Caco-2 (cell line): ENCODE measurements at places on chromosomes 12 and 14.

DNA sequence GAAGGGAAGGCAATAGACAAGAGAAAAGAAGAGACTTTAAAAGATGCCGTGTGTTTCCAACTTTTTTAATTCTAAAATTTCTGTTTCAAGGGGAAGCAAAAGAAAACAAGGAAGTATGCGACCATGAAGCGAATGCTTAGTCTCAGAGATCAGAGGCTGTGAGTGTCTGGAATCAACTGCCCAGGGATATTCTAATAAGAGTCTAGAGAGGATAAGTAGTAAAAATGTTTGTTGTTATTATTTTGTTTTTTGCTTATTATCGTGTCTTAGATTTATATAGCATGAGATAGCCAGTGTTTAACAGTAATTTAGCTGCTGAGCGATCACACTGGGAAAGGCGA, 421 bp downstream of the FCF1 start:
- DNase-seq, result no peak

- DNase-seq, result no peak
These were observed 81.5 kb downstream of the DPF3 start for GRCh38 chr14:72812292-72812851.

DNA sequence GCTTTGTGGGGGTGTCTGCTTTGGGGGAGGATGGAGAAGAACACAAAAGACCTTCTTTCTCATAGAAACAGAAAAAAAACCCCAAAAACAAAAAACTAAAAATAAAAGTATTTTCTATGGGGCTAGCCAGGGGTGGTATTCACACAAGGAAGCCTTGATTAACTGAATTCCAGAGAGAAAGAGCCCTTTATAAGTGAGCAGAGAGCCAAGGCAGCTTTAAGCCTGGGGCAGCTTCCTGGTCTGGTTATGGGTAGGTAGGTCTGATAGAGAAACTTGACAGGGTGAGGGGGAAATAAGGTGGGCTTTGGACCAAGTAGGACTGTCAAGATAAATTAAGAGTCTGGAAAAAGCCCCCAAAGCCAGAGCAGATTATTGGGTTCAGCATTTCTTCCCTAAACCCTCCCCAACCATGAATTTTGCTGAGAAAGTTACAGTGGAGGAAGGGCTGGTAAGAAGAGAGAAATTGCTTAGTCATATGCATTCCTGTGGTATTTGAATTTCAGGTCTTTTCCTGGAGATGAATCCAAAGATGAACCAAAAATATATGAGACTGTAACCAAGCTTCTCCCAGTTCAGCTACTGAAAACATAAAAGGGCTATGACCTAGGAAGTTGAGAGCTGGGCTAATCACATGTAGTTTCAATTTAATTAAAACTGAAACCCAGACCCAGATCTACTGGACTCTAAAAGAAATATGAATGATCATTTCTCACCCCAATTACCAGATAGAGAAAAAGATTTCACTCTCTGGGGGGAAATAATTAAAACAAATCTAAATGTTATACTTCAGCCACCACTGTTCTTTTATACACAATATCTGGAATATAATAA, 144.8 kb downstream of the TBC1D30 start:
- DNase-seq, result no peak

DNA sequence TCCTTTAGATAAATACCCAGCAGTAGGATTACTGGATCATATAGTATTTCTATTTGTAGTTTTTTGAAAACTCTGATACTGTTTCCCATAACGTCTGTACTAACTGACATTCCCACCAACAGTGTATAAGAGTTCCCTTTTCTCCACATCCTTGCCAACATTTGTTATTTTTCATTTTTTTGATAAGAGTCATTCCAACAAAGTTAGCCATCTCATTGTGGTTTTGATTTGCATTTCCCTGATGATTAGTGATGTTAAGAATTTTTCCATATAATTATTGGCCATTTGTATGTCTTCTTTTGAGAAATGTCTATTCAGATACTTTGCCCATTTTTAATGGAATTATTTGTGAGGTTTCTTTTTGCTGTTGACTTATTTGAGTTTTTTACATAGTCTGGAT, 486.0 kb downstream of the FLRT2 start:
- no peak for DNase-seq

- no peak for DNase-seq
These were observed 17.2 kb upstream of the GALNT9 start for GRCh38 chr12:132346471-132347175.

DNA sequence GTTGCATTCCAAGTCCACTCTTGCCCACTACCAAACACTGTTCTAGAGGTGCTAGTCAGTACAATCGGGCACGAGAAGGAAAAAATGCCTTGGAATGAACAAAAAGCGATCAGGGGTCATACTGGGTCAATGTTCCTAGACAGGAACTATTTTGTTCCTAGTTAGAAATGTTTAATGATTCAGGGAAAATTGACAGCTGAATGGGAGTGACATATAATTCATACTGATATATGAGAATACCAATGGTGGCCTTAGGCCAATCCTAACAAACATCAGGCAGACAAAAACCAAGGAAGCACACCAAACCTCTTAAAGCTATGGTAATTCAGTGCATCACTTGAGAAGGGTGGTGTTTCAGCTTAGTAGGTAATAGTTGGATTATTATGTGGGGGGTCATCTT, 51.1 kb downstream of the ANAPC7 start:
- DNase-seq, result no peak

GRCh38 chr12:122099280-122099749, 20.8 kb downstream of the MLXIP start:
- DNase-seq, result no peak

DNA sequence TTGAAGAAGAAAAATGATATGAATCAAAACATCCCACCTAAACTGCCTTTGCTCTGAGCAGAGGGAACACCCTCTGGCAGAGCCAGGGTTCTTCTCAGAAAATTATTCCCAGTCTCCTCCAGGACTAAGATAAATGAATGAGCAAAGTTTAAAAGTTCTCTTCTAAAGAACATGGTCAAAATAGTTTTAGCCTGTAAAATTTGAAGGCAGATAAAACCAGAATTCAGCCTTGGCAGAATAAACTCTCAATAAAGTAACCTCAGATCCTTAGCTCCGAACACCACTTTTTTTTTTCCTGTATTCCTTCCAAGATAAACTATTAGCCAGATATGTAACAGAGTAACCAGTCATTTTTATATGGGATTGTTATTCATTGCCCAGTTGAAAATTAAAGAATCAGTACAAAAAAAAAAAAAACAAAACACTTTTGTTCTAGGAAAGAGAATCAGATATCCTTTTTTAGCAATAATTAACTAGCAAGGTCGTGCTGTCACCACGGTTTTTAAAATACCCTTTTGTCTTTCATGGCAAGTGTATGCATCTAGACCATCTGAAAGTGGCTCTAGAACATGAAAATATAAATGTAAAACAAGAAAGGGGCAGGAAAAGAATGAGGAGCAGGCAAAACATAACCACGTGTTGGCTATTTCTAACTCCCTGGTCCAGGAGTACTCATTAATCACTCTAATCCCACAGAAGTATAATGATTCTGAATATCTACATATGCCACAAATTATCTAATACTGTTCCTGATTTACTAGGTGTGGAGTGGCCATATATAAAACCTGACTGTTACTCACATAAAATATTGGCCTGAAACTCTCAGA, 60.8 kb downstream of the CAPZA3 start:
- no peak for DNase-seq

DNA sequence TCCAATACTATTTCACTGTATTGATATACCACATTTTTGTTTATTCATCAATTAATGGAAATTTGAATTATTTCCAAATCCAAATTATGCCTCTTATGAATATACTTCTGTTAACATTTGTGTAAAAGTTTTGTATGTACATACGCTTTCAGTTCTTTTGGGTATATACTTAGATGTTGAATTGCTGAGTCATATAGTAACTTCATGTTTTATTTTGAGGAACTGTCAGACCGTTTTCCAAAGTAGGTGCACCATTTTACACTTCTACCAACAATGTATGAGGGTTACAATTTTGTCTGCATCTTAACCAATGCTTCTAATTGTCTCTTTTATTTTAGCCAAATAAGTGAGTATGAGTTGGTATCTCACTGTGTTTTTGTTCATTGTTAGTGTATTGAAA, 10.2 kb upstream of the CCER1 start:
- DNase-seq, result no peak

DNA sequence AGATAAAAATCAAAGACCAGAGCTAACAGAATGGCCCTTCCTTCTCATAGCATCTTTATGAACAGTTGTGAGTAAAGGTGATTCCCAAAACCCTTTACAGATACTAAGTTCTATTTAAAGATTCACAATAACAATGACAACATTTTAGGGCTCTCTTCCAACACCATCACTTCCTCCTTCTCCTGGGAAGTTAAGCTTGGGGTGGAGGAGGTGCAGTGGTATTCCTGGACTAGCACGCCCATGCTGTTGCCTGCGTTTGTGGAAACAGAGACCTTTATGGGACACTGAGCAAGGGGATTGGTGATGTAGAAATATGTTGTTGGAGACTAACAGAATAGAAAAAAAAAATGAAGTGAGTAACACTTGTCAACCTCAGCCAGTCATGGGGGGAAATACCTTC, 22.5 kb downstream of the SYNE2 start:
- DNase-seq, result no peak

DNA sequence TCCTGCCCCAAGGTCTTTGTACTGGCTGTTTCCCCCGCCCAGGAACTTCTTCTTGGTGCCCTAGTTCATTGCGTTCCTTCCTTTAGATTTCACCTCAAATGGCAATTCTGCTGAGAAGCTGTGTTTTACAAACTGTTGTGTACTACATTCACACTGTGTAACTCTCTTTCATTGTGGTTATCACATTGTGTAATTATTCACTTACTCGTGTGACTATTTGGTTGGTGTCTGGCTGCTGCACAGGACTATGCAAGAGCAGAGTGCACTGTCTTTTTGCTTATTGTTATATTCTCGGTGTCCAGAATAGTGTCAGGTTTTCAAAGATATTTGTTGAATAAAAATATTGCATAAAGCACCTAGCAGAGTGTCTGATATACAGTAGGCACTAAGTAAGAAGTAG, 177.2 kb upstream of the PRICKLE1 start:
- no peak for DNase-seq

- no peak for DNase-seq
These were observed 43.2 kb downstream of the APPL2 start for GRCh38 chr12:105192624-105193225.

- DNase-seq, result no peak
These were observed 54.6 kb downstream of the NUAK1 start for GRCh38 chr12:106084014-106084671.

- no peak for DNase-seq
These were observed 17.3 kb downstream of the SLC25A47 start for GRCh38 chr14:100340423-100340813.

- DNase-seq, result no peak
These were observed 365.5 kb downstream of the TMEM121 start for GRCh38 chr14:105891631-105892452.

DNA sequence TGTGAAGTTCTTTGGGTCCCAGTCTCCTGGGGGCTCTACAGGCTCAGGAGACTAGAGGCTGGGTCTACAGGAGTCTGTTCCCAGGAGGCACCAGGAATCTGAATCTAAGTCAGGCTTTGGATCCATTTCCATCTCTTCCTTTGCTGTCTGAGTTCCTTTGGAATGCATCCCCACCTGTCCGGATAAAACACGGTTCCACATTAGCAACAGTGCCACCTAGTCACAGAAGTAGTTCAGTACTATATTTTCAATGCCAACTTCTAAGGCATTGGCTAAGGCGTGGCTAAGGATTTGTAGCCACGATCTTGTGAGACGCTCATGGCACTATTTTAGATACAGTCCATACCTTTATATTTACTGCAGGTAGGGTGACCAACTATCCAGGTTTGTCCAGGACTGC, 15.1 kb downstream of the ZC2HC1C start:
- DNase-seq, result no peak

- DNase-seq, result no peak
These were observed 79.4 kb upstream of the CDKN3 start for GRCh38 chr14:54317391-54317790.

DNA sequence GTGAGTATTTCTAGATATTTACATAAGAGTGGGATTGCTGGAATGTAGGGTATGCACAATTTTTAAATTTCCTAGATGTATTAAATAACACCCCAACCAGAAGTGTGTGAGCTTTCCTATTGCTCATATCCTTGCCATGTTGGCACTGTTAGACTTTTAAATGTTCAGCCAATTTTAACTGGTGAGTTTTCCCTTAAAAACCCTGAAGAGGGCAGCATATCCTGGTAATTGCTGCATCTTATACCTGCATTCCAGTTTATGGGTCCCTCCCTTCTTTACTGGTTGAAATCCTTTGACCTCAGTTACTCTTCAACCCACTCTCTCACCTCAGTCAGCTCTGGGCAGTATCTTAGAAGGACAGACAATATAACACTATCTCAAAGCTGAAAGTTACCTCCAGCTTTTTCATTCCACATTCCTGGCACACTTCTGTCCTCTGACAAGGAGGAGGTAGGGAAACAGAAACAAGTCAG, 270.6 kb downstream of the PAWR start:
- peak; percentile 79 for DNase-seq

DNA sequence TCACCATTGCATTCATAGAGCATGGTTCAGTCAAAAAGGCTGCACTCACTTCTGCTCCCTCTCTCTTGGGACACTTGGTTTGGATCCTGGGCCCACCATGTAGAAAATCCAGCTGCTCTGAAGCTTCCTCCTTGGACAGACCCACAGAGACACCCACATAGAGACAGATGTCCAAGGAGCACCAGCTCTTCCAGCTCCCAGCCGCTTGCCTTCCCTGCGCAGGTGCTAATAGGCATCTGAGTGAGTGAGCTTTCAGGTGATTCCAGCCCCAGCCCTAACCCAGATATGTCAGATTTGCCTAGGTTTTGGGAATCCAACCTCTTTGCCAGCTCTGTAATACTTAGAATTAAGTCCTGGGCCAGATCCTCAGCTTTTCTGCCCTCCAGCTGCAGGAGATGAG, 38.6 kb downstream of the DLK1 start:
- DNase-seq, result no peak

DNA sequence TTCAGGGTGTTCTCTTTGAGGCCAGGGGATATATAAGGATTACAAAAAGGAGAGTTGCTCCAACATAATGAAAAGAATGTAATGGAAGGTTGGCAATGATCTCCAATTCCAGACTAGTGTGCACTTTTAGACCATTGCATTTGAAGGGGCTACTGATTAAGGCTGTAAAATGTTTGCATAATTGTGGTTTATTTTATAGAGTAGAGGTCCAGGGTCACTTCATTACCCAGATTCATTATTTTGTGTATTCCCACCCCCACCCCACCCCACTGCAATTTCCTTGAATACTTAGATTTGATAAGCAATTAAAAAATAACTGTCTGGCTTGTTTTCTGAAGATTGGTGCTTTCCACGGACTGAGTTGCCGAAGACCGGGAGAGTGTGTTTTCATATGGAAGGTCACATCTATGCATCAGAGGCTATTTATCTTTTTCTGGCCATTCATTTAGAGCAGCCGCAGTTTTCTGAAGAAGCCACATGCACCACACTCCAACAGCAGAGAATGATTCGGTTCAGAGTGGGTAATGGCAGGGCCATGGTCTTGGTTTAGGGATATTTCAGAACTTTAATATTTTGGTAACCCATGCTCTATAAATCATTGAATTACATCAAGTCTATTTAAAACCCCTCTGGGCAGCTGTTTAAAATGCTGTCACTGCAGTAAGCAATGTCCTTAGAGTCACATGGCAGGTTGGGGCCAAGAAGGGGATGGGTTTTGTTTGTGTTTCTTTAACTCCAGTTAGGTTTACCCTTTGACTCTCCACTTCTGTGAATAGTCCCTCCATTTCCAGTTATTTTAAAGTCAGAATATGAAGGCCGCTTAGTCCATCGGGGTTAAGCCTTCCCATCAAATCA, 94.6 kb downstream of the TMEM30B start:
- DNase-seq, result no peak

- no peak for DNase-seq
These were observed 103.3 kb upstream of the BBS10 start for GRCh38 chr12:76451528-76451927.
